ENCODE measurements at places on chromosomes 6 and 20.

DNA sequence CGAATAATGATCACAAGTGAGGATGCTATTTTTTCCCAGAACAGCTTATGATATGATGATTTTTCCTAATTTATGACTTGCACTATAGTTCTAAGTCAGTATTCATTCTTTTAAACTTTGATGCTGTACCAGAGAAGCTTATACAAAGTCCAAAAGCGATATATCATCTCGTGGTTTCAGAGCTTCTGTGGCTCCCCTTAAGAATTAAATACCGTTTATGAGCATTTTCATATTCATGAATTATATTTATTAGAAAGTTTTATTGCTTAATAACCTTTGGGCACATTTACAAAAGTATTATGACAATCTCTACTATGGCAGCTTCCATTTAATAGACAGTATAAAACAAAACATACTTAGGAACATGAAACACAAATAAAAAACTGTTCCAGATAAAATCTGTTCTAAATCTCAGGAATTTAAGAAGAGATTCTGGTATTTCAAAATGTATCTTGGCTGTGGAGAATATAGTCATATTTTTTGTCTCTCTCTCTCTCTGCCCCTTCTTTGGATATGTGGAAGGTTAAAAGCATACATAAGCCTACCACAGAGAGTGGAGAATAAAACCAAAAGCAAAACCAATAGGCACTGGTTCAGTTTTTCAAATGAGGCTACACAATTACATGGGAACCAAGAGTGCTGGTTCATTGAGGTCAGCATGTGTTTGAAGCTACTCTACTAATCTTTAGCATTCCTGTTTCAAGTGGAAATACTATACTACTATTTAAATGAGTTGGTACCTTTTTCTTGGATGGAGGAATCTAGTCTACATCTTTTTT is 884.5 kb upstream of the GJE1 start:
- no peak for DNase-seq

- no peak for DNase-seq
These were observed 12.7 kb downstream of the KCNS1 start for GRCh38 chr20:45088247-45088646.

GRCh38 chr20:23622839-23623343 is 14.9 kb downstream of the CST3 start:
- no peak for DNase-seq

GRCh38 chr20:9966966-9967365 is 67.8 kb upstream of the ANKEF1 start:
- no peak for DNase-seq

GRCh38 chr6:33704215-33705066 is 7.1 kb downstream of the UQCC2 start:
- DNase-seq, result no peak

GRCh38 chr6:41055149-41055548 is 2.1 kb downstream of the APOBEC2 start:
- DNase-seq, result no peak

DNA sequence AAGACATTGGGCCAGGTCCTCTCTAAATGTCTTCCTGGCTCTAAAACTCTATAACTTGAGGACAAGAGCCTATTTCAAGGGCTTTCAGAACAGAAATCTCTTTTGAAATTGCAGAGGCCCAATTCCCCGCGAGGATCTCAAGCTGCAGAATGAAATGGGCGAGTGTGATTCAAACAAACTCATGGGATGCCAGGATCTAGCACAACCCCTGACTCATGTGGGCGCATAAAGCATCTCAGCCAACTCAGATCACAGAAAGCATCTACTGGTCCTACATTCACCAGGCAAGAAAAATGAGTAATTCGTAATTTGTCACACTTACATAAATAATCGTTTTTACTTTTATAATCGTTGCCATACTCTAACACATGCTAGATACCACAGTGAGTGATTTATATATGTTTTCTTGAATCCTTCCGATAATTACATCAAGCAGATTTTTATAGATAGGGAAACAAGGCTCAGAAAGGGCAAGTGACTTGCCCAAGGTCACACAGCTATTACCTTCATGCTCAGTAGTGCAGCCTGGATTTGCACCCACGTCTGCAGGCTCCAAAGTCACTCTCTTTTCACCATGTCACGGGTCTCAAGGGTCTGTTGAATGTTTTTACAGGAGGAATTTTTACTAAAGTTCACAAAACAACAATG is 26.2 kb downstream of the FOXF2 start:
- no peak for DNase-seq

DNA sequence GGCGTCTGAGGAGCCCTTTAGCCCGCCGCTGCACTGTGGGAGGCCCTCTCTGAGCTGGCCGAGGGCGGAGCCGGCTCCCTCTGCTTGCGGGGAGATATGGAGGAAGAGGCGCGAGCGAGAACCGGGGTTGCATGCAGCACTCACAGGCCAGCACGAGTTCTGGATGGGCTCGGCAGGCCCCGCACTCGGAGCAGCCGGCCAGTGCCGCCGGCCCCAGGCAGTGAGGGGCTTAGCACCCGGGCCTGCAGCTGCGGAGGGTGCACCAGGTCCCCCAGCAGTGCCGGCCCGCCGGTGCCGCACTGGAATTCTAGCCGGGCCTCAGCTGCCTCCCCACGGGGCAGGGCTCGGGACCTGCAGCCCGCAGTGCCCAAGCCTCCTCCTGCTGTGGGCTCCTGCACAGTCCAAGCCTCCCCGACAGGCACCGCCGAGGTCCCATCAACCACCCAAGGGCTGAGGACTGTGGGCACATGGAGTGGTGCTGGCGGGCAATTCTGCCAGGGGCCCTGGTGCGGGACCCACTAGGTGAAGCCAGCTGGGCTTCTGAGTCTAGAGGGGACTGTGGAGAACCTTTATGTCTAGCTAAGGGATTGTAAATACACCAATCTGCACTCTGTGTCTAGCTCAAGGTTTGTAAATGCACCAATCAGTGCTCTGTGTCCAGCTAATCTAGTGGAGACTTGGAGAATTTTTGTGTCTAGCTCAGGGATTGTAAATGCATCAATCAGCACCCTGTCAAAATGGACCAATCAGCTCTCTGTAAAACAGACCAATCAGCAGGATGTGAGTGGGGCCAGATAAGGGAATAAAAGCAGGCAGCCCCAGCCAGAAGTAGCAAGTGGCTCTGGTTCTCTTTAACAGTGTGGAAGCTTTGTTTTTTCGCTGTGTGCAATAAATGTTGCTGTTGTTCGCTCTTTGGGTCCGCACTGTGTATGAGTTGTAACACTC is 329.7 kb upstream of the JARID2 start:
- DNase-seq, result no peak

All from activated CD4-positive, CD25-positive, alpha-beta regulatory T cell treated with anti-CD3 and anti-CD28 coated beads, Interleukin-2, amount 50 U/mL, for 16 hours (primary cell).